Activated T-helper 1 cell treated with anti-CD3 and anti-CD28 coated beads, Interleukin-2, amount 50 U/mL, for 16 hours (primary cell): ENCODE measurements at places on chromosomes 12 and 14.
A peak's percentile ranks its signal among the peaks of the same experiment; 100 is the strongest.

GRCh38 chr14:68935761-68936214, 43.3 kb downstream of the ACTN1 start:
- DNase-seq = no peak

- no peak for DNase-seq
Observed at GRCh38 chr12:114006482-114007425, 40.6 kb upstream of the RBM19 start.

GRCh38 chr14:104699426-104699748, 10.0 kb downstream of the INF2 start:
- DNase-seq = no peak

DNA sequence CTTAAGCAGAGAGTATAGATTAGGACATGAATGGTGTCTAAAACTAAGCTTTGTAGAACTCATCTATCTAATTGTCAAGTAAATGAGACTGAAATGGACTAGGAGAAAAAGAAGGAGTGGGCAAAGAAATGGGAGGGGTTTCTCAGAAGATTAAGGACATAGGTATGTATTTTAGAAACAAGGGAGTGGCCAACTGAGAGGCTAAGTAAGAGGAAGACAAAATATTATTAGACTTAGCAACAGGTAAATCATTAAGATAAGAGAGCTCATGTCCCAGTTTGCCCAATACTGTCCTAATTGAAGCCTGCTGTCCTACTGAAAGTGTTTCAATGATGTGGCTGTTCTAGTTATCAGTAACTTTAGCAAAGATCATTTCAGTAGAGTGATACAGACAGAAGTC, 171.4 kb downstream of the KITLG start:
- no peak for DNase-seq

DNA sequence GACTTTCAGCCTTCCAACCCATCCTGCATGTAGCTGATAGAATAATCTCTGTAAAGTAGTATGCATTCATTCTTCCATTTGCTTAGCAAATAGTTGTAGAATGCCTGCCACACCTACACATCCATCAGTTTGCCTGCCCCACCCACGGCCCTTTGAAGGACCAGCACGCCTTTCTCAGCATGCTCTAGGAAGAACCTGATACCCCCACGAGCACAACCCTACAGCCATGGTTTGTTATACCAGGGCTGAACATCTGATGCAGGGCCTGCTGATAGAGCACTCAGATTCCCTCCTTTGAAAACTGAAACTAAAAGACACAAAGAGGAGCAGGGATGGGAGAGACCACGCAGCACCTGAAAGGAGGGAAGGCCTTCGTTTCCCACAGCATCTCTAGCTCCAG, 205.1 kb downstream of the ANO2 start:
- no peak for DNase-seq

DNA sequence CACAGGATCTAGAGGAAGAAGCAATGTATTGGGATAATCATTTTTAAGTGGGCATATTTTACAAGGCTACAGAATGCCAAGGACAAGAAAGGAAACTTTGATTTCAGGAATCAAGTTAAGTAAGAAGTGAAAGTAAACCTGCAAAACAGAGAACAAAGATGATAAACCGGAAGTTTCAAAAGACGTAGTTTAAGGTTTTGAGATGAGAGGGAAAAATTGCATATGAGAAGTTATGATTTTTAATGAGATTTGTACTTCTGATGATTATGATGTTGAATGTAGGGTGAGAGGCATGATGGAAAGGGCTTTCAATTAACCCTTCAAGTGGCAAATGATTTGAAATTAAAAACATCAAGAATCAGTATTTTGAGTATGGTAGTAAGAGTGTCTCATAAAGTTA, 134.9 kb downstream of the CAPZA3 start:
- no peak for DNase-seq

DNA sequence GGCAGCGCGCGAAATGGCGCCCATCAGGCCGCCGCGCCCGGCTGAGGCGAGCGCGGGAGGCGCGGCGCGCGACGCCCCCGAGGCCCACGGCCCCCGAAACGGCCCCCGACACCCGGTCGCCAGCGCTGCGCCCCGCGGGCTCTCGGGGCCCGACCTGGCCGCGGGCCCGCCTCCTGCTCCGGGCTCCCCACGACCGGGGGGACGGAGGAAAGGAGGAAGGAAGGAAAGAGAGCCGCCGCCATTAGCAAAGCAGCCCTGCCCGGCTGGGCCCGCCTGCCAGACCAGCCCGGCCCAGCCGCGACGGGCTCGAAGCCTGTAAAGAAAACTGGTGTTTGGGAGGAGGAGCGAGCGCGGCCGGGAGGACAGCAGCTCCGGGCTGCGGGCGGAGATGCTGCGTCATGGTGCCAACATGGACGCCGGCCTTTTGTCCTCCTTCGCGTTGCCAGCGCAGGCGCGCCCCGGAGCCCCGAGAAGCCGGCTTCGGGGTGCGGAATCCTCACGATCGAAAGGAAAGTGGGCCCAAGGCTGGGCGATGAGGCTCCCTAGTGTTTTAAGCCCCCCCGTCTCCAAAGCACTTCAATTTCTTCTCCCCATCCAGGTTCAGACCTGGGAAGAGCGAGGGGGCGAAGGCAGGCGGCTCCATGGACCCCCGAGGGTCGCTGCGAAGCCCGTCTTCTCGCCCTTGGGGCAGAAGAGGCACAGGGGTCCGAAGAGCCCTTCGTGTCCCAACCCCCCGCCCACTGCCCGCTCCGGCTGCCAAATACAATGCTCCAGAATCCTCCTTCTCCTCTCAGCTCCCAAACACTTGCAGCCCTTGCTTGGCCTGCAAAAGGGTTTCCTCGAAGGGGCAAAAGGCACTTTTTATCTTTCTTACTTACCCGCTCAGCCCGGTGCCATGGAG, 2.9 kb upstream of the SETD1B start:
- peak; percentile 57 for DNase-seq

DNA sequence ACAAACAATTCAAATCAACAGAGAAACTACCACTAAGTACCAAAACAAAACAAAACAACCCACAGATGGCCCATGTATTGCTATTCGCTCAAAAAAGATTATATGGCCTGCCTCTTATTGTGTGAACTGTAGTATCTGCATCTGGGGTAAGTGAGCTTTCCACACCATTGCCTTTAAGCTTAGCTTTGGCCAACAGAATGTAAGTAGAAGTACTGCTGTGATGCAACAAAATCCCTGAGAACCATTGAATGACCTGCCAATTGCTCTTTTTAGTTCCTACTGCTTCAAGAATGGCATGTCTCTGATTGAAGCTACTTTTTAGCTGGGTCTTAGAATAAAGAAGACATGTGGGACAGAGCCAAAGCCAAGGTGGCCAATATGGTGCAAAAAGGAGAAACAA, 32.5 kb downstream of the PPFIA2 start:
- DNase-seq = no peak

DNA sequence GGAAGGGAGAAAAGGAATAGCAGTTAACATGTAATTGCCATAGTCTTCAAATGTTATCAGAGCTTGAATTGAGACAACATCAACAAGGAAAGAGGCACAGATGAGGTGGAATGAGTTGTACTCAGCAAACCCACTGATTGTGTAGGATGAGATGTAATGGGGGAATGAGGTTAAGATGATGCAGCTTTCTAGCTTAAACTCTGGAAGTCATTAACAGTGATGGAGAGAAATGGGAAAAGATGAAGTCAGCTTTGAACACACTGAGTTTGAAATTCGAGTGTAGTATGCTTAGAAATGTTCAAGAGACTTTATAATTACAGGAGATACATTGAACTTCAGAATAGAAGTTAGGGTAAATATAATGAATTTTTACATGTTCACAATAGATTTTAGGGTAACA, 106.9 kb downstream of the PRKD1 start:
- DNase-seq = no peak

DNA sequence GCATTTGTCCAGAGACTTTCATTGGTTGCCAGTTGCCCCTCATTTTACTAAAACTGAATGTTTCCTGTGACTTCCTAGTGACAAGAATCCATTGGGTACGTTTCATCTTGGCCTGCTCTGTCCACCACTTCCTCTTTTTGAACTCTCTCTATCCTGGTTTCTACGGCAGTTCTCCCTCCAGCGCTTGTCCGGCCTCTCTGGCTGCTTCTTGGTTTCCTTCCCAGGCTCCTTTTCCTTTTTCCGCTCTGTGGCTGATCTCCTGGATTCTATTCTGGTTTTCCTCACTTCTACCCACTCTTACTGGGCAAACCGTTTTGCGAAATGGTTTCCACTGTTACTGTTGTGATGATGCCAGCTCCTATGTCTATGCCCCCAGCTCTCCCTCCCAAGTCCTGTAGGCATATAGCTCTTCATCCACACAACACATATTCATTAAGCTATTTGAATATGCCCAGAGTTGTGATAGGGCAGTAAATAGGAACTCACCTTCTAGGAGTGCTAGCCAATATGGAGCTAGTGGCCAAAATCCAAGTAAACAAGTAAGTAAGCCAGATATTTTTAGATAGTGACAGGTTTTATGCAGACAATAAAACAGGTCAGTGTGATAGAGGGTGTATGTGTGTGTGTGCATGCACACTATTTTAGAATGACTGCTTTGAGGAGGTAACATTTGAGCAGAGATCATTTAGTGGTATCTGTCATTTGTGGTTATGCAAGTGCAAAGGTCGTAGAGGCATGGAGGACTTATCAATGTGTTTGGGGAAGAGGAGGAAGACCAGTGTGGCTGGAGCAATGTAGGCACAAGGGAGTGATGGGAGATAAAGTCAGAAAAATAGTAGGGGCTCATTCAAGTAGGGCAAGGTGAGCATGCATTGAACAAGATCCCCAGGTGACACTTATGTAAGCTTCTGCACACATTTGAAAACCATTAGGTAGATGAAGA, 27.9 kb upstream of the CTDSP2 start:
- DNase-seq = no peak

DNA sequence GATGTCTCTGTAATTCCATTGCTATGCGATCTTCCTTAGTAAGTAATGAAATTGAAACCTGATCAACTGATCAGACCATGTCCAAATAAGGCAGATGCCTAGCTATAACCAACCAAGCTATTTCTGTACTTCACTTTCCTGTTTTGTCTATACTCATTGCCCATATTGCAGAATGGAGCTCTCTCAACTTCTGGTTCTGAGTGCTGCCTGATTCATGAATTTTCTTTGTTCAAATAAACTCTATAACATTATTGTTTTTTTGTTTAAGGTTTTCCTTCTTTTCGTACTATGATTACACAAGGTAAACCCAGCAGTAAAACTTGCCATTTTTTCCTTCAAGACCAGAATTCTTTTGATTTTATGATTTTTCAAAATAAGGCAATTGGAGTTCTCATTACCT, 16.3 kb downstream of the COX16 start:
- no peak for DNase-seq

- DNase-seq = no peak
Observed at GRCh38 chr12:91191513-91192111, 9.0 kb upstream of the DCN start.

DNA sequence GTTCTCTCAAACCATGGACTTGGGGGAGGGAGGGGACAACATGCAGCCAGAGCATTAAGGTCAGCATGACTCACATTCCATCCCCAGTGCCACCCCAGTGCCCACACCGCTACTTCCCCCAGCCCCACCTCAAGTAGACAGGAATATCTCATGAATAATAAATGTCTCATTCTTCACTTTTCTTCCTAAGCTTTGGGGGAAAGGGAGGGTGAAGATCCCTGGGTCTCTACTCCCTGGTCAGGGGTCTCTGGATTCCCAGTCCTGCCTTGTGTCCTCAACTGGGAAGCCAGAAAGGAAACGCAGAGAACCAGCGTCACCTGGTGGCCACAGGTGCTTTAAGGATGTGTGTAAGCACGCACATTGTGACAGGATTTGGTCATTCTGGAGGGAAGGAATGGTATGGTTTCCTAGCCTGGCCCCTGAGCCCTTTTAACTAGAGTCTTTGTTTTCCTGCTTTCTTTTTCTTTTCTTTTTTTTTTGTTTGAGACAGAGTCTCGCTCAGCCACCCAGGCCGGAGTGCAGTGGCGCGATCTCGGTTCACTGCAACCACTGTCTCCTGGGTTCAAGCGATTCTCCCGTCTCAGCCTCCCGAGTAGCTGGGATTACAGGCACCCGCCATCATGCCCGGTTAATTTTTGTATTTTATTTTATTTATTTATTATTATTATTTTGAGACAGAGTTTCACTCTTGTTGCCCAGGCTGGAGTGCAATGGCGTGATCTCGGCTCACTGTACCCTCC, 3.4 kb downstream of the GPR84 start:
- DNase-seq = no peak

DNA sequence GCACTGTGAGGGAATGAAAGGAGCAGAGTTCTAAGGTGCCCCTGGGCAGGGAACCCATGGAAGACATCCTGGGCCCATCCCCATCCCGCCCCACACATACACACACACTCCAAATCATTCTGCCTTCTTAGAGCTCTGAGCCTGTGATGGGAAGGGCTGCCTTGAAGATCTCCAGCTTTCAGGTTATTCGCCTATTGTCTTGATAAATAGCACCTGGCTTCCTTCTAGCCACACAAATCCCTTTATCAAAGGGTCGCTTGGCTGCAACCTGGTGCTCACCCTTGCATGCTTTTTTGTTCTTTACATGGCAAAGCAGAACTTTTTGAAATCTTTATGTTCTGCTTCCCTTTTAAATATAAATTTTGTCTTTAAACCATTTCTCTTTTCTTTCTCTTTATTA, 112.2 kb upstream of the TMTC1 start:
- no peak for DNase-seq

GRCh38 chr12:66860752-66861750, 182.2 kb upstream of the GRIP1 start:
- peak; percentile 8 for DNase-seq

- no peak for DNase-seq
Observed at GRCh38 chr14:25988536-25988935, 609.3 kb downstream of the NOVA1 start.

DNA sequence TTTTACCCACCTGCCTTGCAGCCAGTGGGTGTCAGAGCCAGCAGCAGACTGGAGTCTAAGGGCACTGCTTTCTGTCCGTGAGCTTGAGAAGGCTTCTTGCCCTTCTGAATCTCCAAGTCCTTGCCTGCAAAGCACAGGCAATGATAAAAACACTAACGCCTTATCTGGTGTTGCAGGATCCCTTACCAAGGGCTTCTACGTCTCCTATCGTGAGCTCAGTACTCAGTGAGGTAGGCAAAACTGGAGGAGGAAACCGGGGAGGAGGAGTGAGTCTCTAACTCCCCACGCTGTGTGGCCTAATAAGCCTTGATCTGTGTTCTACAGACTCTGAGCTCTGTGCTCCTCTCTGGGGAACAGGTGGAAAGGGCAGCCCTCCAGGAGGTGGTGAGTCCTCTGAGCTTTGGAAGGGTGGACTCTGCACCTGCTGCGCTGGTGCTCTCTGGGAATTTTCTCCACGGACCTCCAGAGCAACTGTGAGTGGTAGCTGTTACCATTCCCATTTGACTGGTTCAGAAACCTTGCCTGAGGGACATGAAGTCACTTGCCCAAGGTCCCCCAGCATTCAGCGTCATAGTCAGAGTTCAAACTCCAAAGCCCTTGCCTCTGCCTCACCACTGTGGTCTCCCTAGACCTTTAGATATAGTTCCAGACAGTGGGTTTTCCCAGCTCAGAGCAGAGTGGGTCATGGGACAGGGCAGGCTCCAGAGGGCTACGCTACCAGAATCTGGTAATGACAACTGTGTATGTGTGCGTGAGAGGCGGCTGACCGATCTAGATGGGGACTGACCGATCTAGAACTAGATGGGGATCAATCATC, 7.0 kb upstream of the MARK3 start:
- no peak for DNase-seq

GRCh38 chr14:51732494-51733112, 80.9 kb downstream of the FRMD6 start:
- no peak for DNase-seq

- DNase-seq = no peak
Observed at GRCh38 chr14:60226298-60226697, 22.7 kb upstream of the PPM1A start.
